ENCODE measurements at places on chromosomes 11 and 22.

DNA sequence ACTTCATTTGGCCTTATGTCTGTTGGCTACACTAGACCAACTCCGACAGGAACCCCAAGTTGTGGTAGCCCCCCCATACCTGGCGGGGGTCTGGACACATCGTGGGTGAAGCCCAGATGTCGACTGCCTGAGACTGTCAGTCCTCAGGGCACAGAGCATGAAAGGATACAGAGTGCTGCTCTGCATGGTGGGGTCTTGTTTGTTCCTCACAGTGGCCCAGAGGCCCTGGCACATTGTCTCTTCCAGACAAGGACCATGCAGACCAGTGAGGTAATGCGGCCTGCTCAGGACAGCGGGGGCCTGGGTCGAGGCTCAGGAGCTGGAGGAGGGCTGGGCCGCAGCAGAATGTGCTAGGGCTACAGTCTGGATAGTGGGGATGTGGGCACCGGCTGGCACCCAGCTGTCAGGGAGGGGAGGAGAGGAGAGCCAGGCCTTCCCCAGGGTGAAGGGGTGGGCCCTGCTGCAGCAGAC, 14.6 kb downstream of the CAPN5 start:
- DNase-seq: no peak

GRCh38 chr22:31613286-31613903, 48.6 kb downstream of the PISD start:
- DNase-seq: no peak

DNA sequence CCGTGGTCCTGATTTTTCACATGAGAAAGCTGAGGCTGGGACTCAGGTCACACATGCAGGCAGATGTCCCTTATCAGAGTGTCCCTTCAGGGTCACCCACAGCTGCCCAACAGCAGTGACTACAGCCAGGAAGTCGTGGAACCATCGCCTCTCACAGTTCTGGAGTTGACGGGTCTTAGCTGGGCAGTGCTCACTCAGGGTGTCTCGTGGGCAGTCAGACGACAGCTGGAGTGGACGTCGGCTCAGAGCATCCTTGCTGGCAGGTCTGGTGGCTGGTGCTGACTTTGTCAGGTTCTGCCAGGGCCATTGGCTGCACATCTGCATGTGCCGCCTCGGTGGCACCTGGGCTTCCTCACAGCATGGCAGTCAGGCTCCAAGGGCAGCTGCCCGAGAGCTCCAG, 35.6 kb upstream of the TH start:
- DNase-seq: no peak

- DNase-seq: no peak
These were observed 10.5 kb upstream of the ZBTB16 start for GRCh38 chr11:114049050-114049449.

DNA sequence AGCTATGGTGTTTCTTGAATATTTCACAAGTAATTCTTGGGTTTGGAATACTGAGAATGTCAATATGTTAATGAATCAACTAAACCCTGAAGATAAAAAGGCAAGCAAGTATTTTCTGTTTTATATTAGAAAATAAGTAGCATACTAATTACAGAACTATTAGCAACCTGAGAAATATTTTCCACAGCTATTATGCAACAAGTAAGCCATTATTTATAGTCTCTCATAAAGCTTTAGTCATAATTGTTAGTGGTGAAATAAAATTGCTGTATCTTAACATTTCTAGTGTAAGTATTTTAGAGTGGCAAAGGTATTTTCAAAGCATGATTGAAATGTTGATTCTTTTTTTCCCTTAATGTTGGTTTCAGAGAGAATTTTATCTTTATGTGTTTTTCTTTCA, 53.3 kb downstream of the FAR1 start:
- no peak for DNase-seq

DNA sequence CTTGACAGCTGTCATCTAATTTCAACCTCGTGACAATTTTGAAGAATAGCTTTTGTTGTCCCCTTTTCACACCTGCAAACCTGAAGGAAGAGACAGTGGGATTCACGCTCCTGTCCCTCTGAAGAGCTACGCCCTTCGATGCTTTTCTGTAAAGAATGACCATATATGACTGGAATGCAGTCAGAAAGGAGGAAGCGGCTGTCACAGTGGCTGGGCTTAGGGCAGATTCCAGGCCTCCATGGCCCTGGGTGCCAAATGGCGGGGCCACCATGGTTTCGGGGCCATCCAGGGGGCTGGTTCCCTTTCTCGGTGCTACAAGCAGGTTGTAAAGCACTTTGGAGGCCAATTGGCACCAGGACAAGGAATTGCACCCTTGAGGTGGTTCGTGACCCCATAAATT, 22.2 kb upstream of the FGF19 start:
- DNase-seq: no peak

DNA sequence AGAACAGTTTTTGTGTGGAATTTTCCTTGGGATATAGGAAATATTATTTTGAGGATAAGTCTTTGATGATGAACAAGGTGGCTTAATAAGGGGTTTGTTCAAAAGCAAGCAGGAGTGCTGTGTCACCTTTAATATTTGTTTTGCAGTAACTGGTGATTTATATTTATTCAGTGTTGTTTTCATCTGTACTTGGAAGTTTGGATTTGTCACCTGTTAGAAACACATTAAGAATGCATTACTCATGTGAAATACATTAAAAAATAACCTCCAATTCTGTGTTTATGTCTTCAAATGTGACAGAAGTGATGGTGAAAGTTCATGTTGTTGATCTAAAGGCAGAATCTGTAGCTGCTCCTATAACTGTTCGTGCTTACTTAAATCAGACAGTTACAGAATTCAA, 70.5 kb downstream of the DKK3 start:
- DNase-seq: no peak

DNA sequence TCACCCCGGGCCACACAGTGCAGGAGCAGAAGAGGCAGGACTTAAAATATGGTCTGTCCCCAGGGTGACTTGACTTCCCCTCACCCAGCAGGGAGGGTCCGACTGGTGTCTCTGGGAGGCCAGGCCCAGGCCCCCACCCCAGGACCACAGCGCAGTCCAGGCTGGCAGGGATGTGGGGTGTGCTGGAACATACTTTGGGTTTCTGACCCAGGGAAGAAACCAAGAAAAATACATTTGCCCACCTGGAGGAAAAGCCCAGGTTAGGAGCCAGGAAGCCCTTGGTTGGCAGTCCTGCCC, 5.2 kb downstream of the C1QTNF6 start:
- no peak for DNase-seq

- DNase-seq: no peak
These were observed 50.2 kb downstream of the BCR start for GRCh38 chr22:23230348-23231068.

DNA sequence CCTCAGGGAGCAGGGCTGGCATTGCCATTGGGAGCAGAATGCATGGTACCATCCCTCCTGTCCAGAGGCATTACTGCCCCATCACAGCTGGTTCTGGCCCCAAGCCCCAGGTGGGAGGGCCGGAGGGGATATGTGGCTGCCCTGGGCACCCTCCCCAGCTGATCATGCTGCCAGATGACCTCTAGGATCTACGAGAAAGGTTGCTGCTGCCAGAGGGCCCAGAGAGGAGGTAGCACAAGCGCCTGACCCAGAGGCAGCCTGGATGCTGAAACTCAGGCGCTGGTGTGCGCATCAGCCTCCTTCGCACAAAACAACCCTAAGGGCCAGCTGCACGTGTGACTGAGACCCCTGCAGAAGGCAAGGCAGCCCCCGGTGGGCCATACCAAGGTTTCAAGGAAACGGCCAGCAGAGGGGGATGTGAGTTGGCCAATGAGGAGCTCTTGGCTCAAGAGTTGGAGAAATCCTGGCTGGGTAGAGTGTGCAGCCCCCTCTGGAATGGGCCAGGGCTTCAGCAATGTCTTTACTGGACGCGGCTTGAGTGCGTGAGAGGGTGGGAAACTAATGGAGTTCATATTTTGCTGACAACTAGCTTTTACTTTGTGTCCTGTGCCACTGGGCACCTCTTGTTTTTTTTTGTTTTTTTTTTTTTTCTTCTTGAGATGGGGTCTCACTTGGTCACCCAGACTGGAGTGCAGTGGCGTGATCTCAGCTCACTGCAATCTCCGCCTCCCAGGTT, 88.3 kb upstream of the PARVA start:
- DNase-seq: no peak

GRCh38 chr11:8768625-8769333, 86.2 kb downstream of the RPL27A start:
- no peak for DNase-seq

GRCh38 chr22:33710326-33710725, 209.9 kb downstream of the LARGE1 start:
- DNase-seq: no peak

GRCh38 chr22:38653741-38654140, 2.5 kb downstream of the FAM227A start:
- DNase-seq: no peak

DNA sequence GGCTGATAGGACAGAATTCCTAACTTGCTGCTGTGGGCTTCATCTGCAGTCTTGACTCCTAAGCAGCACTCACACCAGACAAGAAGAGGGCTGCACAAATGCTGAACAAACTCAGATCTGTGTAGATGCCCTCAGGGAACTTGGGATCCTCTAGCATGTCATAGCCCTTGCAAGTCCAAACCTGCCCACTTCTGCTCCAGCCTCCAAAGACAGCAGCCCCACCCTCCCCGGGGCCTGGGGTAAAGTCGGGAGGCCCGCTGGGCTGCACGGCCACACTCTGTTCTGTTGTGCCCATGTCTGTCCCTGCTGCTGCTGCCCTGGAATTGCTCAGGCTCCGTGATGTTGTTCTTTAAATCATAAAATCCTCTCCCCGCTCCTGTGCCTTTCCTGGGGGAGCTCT, 28.3 kb downstream of the DRD2 start:
- no peak for DNase-seq

- DNase-seq: no peak
These were observed 10.5 kb upstream of the FUT4 start for GRCh38 chr11:94533206-94533605.

DNA sequence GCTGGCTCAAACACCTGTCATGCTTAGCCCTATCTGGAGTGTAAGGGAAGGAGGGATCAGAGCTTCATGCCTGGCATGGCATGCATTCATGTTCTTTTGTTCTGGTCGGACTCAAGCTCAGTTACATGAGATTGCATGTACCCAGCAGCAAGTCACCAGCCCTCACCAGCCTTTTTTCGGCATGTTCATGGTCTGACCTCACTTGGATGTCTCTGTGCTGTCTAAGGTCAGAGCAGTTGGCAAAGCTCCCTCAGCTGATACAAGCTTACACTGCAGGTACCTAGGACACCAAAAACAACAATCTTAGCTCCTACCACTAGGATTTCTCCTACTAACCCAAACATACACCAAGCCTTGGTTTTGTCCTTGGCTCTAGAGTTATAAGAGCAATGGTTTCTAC, 152.6 kb downstream of the BARX2 start:
- no peak for DNase-seq

DNA sequence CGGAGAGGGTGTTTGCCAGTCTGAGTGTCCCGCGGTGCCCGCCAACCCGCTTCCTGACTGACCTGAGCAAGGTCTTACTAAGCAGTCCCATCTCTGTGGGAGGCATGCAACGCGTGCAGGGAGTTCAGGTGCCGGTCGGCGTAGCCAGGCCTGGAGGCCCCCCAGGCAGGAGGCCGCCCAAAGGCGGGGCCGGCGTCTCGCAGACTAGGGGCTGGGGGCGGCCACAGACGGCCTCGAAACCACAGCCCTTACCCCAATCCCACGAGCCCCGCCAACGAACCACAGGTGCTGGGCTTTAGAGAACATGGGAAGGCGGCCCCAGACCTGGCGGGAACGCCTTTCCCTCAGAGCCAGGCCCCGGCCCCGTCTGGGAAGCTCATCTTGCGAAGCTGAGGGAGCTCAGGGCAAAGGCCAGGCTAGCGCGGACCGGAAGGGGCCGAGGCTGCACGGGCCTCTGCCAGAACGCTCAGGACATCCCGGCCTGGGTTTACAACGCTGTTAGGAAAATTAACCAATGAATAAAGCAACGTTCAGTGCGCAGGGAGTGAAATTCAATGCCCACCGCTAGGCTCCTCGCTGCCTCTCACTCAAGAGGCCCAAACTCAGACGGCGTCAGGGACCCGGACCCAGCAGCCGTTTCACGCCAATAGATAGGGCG, 2.1 kb upstream of the MTFP1 start:
- DNase-seq: no peak

- DNase-seq: no peak
These were observed 74.6 kb upstream of the RTL6 start for GRCh38 chr22:44572414-44573207.

DNA sequence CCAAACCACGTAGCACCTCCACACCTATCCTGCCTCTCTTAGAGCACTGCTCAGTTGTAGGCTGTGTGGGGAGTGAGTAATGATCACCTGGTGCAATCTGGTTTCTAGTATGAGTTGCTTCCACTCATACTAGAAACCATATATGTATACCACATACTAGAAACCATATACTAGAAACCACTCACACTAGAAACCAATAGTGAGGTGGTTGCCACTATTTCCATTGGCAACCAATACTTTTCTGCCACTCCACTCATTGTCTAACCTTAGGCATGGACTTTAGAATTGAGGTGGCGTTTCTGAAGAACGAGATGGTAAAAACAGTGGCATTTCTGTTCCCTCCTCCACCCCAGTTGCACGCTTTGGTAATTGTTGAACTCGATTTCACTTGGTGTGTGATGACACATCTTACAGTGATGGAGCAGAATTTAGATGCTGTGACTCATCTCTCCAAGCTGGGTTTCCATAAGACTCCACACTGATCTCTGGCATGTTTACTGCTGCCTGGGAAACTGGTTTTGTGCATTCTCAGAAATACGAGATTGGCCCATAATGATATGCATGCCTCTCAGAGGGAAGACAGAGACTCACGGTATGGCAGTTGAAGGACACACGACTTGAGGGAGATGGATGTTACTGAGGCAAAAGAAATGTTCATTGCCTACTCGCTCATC, 82.9 kb downstream of the KIRREL3 start:
- no peak for DNase-seq

All from CD14-positive monocyte (primary cell).